ENCODE measurements at places on chromosomes 7 and 10.

GRCh38 chr10:34918060-34918775 lies 103.1 kb upstream of the PARD3 start:
- no peak for DNase-seq

DNA sequence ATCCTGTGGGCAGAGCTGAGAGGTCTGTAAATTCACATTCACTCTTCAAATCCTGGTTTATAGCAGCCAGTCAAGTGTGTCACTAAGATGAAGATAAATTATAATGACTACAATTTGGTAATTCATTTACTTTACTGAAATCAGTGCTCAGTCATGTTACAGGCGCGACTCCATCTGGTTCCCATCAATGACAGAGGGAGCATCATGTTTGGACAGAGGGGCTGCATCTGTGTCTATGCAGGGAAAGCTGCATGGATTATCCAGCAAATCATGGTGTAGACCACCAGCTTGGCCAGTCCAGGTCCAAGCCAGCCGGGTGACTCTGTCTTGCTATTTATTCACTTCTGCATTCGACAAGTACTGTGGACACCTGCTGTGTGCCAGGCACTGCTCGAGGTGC lies 214.1 kb upstream of the ZNF32 start:
- DNase-seq: no peak

- DNase-seq: no peak
These were observed 678 bp upstream of the EIF4H start for GRCh38 chr7:74173491-74173865.

DNA sequence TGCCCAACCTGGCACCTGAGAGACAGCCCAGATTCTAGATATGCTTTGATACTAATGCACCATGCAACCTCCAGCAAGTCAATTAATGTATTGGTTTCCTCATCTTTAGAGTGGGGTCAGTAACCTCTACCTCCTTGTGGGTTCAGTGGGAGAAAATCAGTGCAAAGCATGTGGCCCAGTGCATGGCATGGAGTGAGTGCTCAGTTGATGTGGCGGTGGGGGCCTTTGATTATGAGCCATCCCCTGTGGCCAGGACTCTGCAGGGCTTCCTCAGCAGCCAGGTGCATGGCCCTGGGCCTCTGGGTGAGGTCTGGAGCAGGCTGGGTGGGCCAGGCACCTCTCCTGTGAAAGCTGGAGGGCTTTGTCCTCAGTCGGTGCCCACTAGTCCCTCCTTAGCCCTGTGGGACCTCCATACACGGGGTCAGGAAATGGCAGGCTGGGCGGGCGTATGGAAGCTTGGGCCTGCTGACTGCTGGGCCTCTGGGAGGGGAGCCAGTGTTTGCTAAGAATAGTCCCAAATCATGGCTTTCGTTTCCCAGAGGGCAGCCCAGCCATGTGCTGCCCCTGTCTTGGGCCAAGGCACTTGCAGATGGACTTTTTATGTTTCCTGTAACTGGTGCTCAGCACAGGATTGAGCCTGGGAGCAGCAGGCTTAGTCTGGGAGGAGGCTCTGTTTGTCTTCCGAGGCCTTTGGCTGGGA lies 3.4 kb downstream of the PALD1 start:
- no peak for DNase-seq

DNA sequence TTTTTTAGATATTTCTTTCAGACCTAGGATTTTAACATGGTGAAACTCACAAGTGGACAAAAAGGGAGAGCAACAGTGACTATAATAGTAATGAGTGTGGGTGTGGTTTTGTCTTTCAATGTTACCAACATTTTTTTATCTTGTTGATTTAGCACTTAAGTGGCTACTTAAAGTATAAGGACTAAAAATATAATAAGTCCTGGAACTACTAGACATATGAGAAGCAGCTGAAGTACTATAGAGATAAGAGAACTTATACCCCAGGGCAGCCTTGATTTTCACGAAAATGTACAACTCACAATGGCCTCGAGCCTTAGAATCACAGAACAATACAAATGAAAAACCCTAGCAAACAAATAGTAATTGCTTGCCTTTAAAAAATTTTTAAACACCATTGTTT lies 1151.8 kb downstream of the TYW1 start:
- DNase-seq: no peak

DNA sequence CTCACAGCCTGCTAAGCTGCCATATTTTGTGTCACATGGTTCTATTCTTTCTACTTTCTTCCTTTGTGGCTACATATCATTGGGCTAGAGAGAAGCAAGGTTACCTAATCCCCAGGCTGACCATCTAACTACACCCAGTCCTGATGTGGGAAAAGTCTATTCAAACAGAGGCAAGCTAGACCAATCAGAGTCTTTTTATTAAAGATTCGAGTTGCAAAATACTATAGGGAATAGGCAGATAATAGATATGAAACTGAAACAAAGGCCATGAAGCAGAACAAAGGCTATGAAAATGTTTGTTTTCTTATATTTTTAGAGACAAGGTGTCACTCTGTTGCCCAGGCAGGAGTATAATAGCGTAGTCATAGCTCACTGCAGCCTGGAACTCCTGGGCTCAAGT lies 36.7 kb downstream of the MTERF1 start:
- no peak for DNase-seq

GRCh38 chr10:47248386-47249090 lies 51.5 kb upstream of the GDF10 start:
- no peak for DNase-seq

GRCh38 chr7:49174396-49174795 lies 250.0 kb downstream of the CDC14C start:
- no peak for DNase-seq

Data from activated CD4-positive, alpha-beta T cell treated with anti-CD3 and anti-CD28 coated beads, Interleukin-2, amount 50 U/mL, for 24 hours (primary cell).